Fibroblast of villous mesenchyme (primary cell): ENCODE measurements at places on chromosomes 5 and 9. TPM values are rescaled to one million over a fixed set of nuclear protein-coding genes. Genes with fewer than 3 reads are reported as not detected.

- DNase-seq: peak; percentile 46
These were observed 5.7 kb upstream of the CHD1 start for GRCh38 chr5:98934546-98934945.

The MTAP gene
- total RNA-seq: 26.4 and 36.7 TPM in 2 replicates

The KIF12 gene
- not detected in 2 replicates for total RNA-seq

The SMIM33 gene
- total RNA-seq: not detected in 2 replicates

The CER1 gene
- total RNA-seq: not detected in 2 replicates

The PGM5 gene
- total RNA-seq: 2.6 and 5.8 TPM in 2 replicates

DNA sequence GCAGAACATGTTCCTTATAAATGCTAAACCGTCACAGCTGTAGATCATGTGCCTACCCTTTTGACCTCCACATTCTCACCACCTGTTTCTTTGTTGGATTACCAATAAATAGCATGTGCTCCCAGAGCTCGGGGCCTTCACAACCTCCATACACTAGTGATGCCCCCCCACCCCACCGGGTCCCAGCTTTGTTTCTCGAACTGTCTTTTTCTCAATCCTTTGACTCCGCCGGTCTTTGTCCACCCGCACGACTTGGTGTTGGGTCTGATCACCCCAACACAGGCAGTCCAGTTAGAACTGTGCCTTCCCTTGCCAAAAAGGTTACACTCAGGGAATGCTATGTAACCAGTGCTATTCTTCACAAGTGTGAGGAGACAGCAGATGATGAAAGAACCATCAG lies 485.9 kb upstream of the C9orf72 start:
- no peak for DNase-seq

- no peak for DNase-seq
These were observed 21.7 kb upstream of the BARHL1 start for GRCh38 chr9:132560616-132561202.

- no peak for DNase-seq
These were observed 415.6 kb downstream of the IRX2 start for GRCh38 chr5:2335733-2336515.

- no peak for DNase-seq
These were observed 614.7 kb downstream of the EBF1 start for GRCh38 chr5:158485047-158485446.

DNA sequence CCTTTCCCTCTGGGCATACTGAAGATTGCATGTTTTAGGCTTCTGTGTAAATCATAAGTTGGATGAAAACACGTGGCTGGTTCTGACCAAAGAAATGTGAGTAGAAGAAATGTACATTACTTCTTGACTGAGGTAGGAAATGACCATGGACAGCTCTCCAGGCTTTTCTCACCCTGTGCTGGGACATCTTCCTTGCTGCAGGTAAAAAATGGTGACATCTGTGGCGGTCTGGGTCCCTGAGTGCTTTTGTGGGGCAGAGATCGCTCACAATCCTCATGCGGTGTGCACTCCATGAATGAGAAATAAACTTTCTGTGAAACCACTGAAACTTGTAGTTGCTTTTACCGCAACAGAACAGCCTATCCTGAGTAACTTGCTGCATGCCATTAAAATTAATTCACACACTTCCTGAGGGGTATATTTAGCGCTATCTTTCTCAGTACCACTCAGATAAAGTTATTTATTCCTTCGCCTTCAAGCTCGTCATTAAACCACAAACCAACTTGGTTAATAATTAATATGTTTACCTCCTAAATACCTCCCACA lies 730.4 kb downstream of the EFNA5 start:
- no peak for DNase-seq

The ACTBL2 gene
- total RNA-seq: 0.43 and 0.97 TPM in 2 replicates

The GNA14 gene
- 1.3 and 6.5 TPM in 2 replicates for total RNA-seq

GRCh38 chr5:111422747-111423720 lies 89.3 kb downstream of the STARD4 start:
- DNase-seq: no peak

- peak; percentile 97 for DNase-seq
These were observed 75.4 kb upstream of the TBC1D2 start for GRCh38 chr9:98330831-98331230.

- peak; percentile 98 for DNase-seq
These were observed 102.7 kb upstream of the TAF11L2 start for GRCh38 chr5:17395106-17395880.

DNA sequence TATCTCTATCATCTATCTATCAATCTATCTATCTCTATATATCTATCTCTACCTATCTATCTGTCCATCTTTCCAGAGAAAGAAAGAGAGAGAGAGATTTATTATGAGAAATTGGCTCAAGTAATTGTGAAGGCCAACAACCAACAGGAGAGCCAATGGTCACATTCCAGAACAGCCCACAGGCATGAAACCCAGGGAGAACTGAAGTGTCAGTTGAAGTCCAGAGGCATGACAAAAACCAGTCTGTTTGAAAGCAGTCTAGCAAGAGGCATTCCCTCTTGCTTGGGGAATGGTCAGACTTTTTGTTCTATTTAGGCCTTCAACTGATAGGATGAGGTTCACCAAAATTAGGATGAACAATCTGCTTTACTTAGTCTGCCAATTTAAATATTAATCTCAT lies 87.6 kb upstream of the PLCXD3 start:
- peak; percentile 1 for DNase-seq

DNA sequence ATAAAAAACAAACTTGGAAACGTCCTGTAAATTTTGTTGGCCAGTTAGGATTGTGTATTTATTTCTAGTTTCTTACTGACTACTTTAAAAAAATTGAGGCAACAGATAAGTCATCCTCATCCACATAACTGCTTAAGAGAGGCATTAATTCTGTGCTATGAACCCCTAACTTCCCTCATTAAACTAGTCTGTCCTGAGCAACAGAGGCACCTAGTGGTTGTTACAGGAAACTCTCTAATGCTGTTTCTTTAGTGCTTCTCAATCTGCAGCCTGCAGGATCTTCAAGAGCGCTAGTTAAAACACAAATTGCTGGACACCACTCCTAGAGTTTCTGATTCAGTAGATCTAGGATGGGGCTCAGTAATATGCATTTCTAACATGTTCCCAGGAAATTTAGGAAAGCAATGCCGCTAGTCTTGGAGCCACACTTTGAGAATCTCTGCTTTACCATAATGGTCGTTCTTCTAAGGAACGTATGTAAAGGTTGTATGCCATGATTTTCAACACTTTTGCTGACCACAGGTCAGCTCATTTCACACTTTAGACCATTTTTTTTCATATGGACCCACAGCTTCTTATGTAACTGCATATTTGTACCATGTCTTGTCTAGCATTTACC lies 410.1 kb upstream of the SMARCA2 start:
- peak; percentile 3 for DNase-seq
